ENCODE measurements at places on chromosomes 13 and 19.

- DNase-seq = no peak
Observed at GRCh38 chr13:87123987-87124784, 547.0 kb upstream of the SLITRK5 start.

DNA sequence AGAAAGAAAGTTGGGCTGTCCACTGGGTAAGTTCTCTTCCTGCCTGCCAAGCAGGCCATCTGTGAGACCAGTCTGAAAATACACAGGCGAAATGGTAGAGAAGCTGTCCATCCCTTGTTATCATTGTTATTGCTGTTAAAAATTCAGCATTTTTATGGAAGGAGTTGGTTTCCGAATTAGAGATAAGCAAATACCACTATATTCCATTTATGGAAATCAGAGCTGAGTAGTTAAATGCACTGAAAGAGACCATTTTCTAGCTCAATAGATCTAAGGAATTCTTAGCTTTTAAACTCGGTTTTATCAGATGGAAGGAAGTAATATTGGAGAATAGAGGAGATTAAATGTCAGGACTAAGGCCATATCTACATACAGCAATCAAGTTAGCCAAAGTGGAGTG lies 40.7 kb downstream of the MZT1 start:
- no peak for DNase-seq

DNA sequence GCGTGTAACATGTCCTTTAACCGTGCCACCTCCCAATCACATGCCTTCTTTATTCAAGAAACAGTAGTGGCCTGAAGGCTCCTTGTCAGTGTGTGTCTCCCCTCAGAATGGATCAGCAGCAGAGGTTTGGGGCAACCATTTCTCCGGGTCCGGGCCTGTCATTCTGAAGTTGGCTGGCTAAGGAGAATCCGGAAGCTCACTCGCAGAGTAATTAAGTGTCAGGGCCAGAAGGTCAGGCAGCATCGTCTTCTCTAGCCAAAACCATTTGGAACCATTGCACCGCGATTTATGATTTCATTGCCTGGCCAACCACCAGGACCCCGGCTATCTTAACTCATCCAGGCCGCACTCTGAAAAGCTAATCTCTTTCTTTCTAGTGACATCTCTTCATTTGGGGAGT lies 550.8 kb downstream of the EFNB2 start:
- no peak for DNase-seq

DNA sequence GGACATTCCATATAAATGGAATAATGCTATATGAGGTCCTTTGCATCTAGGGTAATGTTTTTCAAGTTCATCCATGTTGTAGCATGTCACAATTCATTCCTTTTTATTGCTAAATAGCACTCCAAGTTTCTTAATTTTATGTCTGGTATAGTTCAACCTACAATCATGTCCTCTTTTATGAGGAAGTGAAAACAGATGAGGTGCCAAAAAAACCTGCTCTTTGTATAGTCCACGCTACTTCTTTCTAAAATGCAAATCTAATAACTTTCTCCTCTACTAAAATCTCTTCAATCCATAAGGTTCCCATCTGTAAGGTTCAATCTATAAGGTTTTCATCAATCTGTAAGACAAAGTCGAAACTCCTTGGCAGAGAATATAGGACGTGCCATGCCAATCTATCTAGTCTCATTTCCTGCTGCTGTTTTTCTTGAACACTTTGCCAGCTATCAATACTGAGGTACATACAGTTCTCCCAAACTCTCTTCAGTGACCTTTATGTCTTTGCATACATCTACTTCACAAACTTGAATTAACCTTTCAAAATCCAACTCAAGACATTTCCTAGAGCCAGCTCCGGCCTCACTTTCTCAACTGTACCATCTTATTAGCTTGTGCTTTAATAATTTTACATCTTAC lies 33.7 kb downstream of the INTS6 start:
- no peak for DNase-seq

DNA sequence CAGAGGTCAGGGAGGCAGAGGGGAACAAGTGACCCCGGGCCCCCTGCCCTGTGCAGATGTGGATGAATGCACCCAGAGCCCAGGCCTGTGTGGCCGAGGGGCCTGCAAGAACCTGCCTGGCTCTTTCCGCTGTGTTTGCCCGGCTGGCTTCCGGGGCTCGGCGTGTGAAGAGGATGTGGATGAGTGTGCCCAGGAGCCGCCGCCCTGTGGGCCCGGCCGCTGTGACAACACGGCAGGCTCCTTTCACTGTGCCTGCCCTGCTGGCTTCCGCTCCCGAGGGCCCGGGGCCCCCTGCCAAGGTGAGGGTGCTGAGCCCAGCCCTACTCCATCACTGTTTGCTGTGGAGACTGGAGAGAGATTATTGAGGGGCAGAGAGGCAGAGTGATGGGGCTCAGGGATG lies 9.9 kb downstream of the LTBP4 start:
- DNase-seq = no peak

GRCh38 chr19:10769533-10770491 lies 51.9 kb downstream of the DNM2 start:
- no peak for DNase-seq

DNA sequence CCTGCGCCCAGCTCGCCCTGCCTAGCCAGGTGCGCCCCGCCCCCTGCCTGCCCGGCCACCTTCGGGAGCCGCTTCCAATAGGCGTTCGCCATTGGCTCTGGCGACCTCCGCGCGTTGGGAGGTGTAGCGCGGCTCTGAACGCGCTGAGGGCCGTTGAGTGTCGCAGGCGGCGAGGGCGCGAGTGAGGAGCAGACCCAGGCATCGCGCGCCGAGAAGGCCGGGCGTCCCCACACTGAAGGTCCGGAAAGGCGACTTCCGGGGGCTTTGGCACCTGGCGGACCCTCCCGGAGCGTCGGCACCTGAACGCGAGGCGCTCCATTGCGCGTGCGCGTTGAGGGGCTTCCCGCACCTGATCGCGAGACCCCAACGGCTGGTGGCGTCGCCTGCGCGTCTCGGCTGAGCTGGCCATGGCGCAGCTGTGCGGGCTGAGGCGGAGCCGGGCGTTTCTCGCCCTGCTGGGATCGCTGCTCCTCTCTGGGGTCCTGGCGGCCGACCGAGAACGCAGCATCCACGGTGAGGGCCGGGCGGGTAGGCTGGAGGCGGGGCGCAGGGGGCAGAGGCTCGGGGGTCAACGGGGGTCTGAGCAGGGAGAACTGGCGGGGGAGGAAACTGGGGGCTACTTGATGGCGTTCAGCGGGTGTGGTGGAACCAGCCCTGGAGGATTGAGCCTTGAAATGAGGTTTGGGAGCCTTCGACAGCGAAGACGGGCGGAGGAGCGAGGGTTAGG lies at the start of gene SPINT2:
SPINT2 (plus strand) TSS at position 88 of the 727 bp plus-strand sequence; CDS start at position 408, 320 bp downstream.
- peak; percentile 64 for DNase-seq

- DNase-seq = no peak
Observed at GRCh38 chr13:32881777-32882145, 134.5 kb upstream of the KL start.
